COLO829 (cell line): ENCODE measurements at places on chromosomes 5 and 9.

- no peak for DNase-seq
These were observed 253.0 kb upstream of the ARRDC3 start for GRCh38 chr5:91635950-91636734.

GRCh38 chr5:178366998-178367735 is 134.6 kb upstream of the PHYKPL start:
- no peak for DNase-seq

DNA sequence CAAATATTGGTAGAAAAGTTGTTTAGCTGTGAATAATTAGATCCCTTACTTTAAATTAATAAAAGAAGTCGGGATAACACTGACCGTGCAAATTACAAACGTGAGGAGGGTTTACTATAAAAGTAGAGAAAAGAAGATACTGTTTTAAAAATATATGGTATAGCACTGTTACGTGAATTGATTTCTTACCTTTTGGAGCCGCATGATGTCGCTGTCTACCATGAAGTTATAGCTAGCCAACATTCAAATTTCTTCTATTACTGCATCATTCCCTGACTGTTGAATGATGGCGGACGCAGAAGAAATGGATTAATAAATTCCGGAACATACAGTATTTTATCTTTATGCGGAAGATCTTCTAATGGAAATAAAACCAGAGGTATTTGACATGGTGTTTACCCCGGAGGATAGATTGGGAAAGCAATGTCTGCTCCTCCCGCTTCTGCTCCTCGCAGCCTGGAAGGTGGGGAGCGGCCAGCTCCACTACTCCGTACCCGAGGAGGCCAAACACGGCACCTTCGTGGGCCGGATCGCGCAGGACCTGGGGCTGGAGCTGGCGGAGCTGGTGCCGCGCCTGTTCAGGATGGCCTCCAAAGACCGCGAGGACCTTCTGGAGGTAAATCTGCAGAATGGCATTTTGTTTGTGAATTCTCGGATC is at the start of gene PCDHA6:
TSS of gene PCDHA6 (plus strand) at position 257 of the 658 bp plus-strand sequence. CDS start at position 389, 132 bp downstream.
- no peak for DNase-seq

- DNase-seq = no peak
These were observed 523.1 kb downstream of the CHSY3 start for GRCh38 chr5:130427222-130427955.

- DNase-seq = peak; percentile 61
These were observed 5.4 kb upstream of the LCN15 start for GRCh38 chr9:136769710-136770191.

DNA sequence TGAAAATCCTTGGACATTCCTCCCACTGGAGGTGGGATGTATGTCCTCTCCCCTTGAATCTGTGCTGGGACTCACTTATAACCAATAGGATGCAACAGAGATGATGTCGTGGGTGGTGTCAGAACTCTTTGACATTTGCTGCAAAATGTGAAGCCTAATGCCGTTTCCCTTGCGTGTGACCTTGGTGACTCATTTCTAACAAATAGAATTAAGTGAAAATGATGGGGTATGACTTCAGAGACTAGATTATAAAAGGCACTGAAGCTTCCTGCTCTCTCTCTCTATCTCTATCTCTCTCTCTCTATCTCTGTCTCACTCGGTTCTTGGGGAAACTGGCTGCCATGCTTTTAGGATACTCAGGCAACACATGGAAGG is 126.1 kb upstream of the STC2 start:
- DNase-seq = peak; percentile 22

GRCh38 chr5:136055612-136056309 is 27.0 kb downstream of the TGFBI start:
- DNase-seq = no peak

DNA sequence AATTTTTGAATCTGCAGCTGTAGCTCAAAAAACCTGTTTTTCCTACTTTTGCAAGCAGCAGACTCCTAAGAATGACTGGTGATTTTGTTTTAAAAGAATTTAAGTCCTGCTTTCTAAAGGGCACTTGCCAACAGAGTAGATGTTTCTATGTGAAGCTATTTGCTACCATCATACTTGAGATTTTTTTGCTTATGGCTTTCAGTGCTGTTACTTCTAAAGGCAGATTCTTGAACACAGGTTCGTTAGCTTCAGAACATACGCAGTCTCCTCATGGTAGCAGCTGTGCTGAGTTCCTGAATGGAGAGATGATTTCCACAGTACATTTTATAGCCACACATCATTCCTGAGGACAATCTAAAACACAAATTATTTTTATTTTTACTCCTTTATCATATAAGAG is 24.4 kb upstream of the ELL2 start:
- DNase-seq = no peak

- no peak for DNase-seq
These were observed 833 bp downstream of the C5orf24 start for GRCh38 chr5:134846641-134846960.

- DNase-seq = no peak
These were observed 7.7 kb downstream of the CXCL14 start for GRCh38 chr5:135571066-135571609.

GRCh38 chr5:166786889-166787288 is 1504.6 kb upstream of the WWC1 start:
- no peak for DNase-seq

DNA sequence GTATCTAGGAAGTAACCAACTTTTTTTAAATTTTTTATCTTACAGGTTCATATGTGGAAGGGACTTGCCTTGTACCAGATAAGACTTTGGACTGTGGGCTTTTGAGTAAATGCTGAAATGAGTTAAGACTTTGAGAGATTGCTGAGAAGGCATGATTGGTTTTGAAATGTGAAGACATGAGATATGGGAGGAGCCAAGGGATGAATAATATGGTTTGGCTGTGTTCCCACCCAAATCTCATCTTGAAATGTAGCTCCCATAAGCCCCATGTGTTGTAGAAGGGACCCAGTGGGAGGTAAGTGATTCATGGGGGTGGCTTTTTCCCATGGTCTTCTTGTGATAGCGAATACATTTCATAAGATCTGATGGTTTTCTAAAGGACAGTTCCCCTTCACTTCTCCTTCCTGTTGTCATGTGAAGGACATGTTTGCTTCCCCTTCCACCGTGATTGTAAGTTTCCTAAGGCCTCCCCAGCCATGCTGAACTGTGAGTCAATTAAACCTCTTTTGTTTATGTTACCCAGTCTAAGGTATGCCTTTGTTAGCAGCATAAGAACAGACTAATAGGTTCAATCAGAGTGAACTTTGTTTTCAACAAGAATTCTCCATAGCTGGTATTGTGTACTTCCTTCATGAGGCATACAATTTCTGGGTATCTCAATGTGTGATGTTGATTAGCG is 535.6 kb upstream of the MEF2C start:
- DNase-seq = no peak

DNA sequence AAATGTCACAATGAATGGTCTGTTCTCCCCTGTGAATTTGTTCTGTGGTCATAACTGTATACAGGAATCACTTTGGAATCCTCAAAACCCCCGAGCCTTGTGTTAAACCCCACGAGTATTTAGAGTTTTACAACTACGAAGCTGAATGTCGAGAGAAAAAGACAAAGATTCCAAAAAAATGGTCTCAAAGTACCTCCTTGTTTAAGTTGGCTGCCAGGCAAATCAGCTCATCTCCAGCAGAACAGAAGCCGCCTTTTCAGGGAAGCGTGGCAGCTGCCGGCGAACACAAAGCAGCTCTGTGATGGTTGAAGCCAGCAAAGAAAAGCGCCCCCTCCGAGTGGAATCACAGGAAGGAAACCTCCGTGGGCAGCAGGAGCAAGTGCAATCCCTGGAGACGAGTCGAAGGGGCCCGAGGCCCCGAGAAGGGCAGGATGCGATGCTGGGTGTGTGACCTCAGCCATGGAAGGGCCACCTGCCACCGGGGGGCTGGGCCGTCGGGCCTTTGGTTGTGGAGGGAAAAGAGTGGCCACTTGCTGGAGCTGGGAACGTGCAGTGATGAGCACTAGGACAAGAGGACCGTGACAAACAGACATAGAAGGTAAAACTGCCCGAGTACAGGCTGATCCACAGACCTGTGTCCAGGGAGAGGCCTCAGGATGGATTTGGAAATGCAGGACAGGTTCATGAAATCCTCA is 706.4 kb downstream of the SEMA5A start:
- peak; percentile 62 for DNase-seq

- DNase-seq = no peak
These were observed 235.5 kb downstream of the RFX3 start for GRCh38 chr9:3290231-3290840.

DNA sequence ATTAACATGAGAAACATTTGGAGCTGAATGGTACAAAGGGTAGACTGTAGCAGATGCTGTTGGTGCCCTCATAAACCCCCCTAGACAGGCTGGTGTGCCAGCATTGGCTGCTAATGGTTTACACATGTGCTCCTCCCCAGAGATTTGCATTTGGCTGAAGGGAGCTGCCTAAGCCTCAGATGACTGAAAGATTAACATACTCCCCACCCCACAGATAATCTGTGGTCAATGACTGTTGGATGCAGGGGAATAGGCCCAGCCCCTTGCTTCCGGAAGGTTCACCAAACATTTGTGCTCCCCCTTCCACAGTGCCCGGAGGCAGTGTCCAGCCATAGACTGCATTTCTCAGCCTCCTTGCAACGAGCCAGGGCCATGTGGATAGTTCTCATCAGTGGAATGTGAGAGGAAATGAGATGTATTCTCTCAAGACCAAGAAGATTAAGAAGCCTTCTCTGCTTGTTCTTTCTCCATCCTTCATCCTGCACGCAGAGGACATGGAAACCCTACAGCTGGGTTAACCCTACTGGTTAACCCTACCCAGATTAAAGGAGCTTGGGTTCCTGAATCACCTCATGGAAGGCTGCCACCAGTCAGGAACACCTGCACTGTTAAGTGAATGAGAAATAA is 79.6 kb downstream of the PHAX start:
- DNase-seq = peak; percentile 48

- DNase-seq = no peak
These were observed 55.3 kb upstream of the EXOC3 start for GRCh38 chr5:387491-388265.

DNA sequence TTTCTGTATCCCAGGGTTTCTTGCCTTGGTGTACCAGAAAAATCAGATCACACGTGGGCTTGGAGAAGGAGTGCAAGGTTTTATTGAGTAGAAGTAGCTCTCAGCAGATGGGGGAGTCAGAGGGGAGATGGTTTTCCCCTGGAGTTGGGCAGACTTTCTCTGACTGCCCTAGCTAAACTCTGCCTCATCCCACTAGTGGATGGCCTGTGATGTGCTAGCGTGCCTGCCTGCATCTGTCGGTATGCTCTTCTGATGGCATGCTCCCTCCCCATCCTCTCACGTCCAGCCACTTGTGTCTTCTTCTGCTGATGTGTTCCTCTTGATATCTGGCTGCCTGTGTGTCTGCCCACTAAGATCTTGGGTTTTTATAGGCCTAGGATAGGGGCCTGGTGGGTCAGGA is 616.1 kb upstream of the RGMB start:
- DNase-seq = no peak

GRCh38 chr5:171575386-171575785 is 155.9 kb downstream of the FGF18 start:
- no peak for DNase-seq

DNA sequence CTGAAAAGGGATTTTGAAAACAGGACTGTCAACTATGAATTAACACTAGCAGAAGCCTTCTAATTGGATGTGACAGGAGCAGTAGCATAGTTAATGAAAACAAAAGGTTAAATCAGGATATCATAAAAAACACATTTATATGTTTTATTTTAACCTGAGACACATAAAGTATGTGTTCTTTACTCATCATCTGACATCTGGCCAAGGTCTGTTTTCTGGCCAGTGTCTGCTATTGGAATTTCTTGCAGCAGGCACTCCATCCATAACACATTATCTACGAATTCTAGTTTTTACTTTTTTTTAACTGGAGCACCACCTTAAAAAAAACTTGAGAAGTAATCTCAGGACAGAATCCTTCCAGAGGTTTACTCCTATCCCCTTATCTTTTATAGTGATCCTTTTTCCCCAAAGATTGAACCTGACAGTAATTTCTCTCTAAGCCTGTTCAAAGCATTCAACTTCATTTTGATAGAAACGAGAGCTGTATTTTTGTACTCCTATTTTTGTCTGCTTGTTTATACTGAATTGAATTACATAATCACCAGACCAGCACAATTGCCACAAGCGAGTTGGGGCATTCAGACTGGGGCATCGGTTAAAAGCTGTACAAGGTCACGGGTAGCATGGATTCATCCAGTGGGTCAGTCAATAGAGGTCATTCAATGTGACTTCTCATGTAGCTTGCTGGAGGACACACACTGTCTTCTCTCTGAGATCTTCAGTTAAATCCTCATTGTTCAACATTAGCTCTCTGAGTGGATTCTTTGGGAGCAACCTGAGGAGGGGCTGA is 205.6 kb upstream of the CLINT1 start:
- DNase-seq = no peak

DNA sequence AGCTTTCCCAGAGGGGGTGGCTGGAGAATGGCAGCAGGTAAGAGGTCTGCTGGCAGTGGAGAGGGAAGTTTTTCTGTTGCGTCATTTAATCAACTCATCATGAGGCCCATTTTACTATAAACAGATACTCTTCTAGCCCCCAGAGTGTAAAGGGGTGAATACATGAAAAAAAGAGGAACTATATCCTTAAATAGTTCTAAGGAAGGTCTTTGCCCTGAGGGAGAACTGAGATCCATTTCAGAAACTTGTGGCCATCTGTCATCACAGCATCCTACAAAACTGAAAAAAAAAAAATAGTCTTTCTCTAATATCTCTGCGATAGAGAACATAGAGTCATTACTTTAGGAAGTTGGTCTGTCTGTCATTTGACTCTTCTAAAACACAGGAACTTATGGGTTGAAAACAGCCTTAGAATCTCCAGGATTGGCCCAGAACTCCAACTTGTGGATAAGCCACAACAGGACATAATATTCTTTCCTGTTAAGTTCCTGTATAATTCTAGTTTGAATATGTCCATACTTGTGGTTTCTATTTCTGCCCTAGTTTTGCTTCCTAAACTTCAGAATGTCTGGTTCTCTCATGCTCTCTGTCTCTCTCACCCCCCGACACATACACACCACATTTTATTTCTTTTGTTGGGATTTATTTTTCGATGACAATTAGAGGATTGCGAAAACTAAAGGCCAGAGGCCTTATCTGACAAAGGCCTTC is 238.5 kb upstream of the PIK3R1 start:
- no peak for DNase-seq

- DNase-seq = no peak
These were observed 101.9 kb downstream of the GADD45G start for GRCh38 chr9:89706731-89707191.

GRCh38 chr5:143354025-143354424 is 49.5 kb downstream of the NR3C1 start:
- no peak for DNase-seq
